ENCODE measurements at places on chromosomes 2 and 18. TPM values are rescaled to one million over a fixed set of nuclear protein-coding genes. Genes with fewer than 3 reads are reported as not detected.

The IL36RN gene
- polyA plus RNA-seq, result 3.9 TPM

The GPR17 gene
- not detected for polyA plus RNA-seq

The RAD51AP2 gene
- 0.01 TPM for polyA plus RNA-seq

The ZNF521 gene
- polyA plus RNA-seq, result 0.07 TPM

The GPR39 gene
- polyA plus RNA-seq, result 9.1 TPM

The GAD1 gene
- 4.5 TPM for polyA plus RNA-seq

The CDH2 gene
- 0.46 TPM for polyA plus RNA-seq

The GRB14 gene
- 4.2 TPM for polyA plus RNA-seq

The ABCA12 gene
- 6.0 TPM for polyA plus RNA-seq

DNA sequence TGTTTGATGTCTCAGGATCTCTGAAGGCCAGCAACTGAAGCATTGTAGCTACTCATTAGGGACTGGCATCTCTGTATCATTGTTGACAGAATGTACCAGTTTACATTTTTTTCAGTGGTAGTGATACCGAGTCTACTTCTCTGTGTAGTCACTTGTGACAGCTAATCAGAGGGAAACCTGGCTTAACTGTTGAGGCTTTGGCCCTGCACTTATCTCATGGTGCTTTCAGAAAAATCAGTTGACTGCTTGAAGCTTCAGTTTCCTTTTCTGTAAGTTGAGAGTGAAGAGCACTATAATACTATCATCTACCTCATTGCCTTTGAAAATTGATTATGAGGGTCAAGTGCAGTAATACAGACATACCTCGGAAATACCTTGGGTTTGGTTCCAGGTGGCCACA lies 90.0 kb downstream of the COMMD1 start:
- H3K4me3 ChIP-seq, result no peak overlapping the region
- no peak for DNase-seq
- H3K27ac ChIP-seq, result no peak overlapping the region
- no peaks in the 10 kb centered on the region for H3K27me3 ChIP-seq

DNA sequence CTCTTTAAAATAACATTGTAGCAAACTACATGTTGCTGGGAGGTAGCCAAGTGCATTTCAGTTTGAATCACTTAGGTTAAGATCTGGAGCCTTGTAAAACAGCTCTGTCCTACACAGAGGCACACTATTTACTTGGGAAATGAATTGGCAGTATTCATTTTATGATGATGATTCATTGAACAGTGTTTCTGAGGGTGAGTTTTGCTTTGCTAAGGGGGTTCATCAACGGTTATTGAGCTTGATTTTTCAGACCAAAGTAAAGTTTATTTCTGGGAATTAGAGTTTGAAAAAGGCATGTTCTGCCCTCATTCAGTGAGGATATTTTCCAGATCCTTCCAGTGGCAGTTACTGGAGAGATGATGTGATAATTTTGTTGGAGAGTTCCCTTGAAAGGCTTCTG lies 55.6 kb downstream of the CCDC85A start:
- no peaks in the 10 kb centered on the region for H3K4me1 ChIP-seq
- H3K4me3 ChIP-seq, result no peak overlapping the region
- no peaks in the 10 kb centered on the region for H3K27me3 ChIP-seq
- DNase-seq, result no peak
- H3K36me3 ChIP-seq, result no peaks in the 10 kb centered on the region

DNA sequence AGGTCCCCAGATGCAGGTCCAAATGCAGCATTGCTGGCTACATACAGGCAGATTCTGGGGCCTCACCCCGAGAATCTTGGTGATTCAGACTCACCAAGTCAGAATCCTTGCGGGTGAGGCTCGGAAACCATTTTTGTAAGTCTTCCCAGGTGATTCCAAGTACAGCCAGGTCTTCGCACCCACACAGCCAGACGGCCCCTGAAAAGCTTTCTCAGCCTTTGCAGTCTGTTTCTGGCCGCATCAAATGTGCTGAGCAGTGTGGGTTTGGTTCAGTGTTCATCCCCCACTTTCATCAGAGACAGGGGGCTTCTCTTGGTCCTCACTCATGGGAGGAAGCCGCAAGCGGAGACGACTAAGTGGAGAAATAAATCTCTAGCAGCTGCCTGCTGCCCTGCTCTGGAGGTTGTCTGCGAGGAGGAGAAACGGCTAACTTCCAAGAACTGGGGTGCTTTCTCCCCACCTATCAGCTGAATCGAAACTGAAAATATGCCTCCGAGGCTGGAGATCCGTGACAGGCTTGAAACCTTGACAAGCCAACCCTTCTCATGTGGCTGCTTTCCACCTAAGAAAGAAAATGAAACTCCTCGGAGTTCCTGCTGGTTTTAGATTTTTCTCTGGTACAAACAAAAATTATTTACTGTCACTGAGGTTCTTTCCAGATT lies 8.9 kb upstream of the TMEM185B start:
- peak overlapping the region; percentile 69 for H3K4me3 ChIP-seq
- peak overlapping the region; percentile 69 for H3K27ac ChIP-seq
- peaks cover 21% of the 10 kb centered on the region for H3K4me1 ChIP-seq
- DNase-seq, result no peak

- no peak for DNase-seq
- H3K4me3 ChIP-seq, result no peak overlapping the region
- no peaks in the 10 kb centered on the region for H3K27me3 ChIP-seq
- peaks cover 5% of the 10 kb centered on the region for H3K36me3 ChIP-seq
- H3K27ac ChIP-seq, result no peak overlapping the region
Observed at GRCh38 chr2:15556311-15556930, 4.7 kb downstream of the NBAS start.

DNA sequence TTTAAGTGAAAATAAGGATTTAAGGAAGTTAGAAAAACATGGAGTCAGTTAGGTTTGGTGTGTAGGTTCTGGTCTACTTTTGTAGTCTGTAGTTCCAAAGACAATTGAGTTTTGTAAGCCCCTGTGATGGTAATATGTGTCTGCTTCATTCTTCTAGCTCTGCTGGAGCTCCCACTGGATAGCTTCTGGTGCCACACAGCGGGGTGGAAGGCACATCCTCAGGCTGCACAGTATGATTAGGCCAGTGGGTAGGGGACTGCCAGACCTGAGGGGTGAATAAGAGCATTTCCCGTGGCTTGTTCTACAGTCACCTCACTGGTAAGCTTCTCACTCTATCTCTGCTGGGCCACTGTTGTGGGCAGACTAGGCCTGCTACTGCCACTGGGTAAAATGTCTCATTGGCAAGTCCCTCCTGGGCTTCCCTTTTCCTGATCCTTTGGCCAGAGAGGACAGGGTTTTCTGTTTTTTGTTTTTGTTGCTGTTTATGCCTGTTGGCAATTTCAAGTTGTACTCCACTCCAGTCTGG lies 44.5 kb downstream of the TMEM131 start:
- H3K4me3 ChIP-seq, result no peak overlapping the region
- H3K4me1 ChIP-seq, result peaks cover 25% of the 10 kb centered on the region
- no peaks in the 10 kb centered on the region for H3K36me3 ChIP-seq
- no peak for DNase-seq
- no peaks in the 10 kb centered on the region for H3K27me3 ChIP-seq

DNA sequence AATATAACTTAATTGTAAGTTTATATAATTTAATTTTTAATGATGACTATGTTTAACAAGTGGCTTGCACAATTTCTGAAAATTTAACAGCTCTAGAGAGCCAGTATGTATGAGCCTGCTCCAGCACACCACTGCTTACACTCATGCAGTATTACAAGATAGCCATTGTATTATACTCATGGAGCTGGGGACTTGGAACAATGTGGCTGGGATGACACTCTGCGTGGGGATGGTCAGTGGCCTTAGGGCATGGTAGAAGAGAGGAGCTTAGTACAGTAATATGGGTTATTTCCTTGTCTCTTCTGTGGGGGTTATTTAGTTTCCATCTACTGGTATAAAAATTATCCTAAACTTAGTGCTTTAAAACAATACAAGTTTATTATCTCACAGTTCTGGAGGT lies 105.1 kb upstream of the STON1 start:
- no peaks in the 10 kb centered on the region for H3K36me3 ChIP-seq
- H3K27me3 ChIP-seq, result no peaks in the 10 kb centered on the region
- H3K4me1 ChIP-seq, result peaks cover 15% of the 10 kb centered on the region
- no peak for DNase-seq
- no peak overlapping the region for H3K4me3 ChIP-seq

- DNase-seq, result no peak
- H3K36me3 ChIP-seq, result no peaks in the 10 kb centered on the region
- no peaks in the 10 kb centered on the region for H3K27me3 ChIP-seq
- H3K4me1 ChIP-seq, result peaks cover 5% of the 10 kb centered on the region
- no peak overlapping the region for H3K4me3 ChIP-seq
Observed at GRCh38 chr18:13268158-13269012, 49.8 kb downstream of the LDLRAD4 start.

DNA sequence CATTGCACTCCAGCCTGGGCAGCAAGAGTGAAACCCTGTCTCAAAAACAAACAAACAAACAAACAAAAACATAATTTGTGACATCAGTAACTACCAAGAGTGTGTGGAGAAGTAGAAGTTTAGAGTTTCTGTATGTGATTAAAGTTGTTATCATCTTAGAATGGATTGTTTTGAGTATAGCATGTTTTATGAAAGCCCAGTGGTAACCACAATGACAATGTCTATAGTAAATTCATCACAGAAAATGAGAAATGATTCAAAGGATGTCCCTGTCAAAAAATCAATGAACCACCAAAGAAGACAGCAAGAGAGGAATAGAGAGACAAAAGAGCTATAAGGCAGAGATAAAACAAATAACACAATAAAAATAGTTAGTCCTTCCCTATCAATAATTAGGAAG lies 1299.2 kb downstream of the CNTNAP5 start:
- no peaks in the 10 kb centered on the region for H3K4me1 ChIP-seq
- H3K36me3 ChIP-seq, result no peaks in the 10 kb centered on the region
- DNase-seq, result no peak

DNA sequence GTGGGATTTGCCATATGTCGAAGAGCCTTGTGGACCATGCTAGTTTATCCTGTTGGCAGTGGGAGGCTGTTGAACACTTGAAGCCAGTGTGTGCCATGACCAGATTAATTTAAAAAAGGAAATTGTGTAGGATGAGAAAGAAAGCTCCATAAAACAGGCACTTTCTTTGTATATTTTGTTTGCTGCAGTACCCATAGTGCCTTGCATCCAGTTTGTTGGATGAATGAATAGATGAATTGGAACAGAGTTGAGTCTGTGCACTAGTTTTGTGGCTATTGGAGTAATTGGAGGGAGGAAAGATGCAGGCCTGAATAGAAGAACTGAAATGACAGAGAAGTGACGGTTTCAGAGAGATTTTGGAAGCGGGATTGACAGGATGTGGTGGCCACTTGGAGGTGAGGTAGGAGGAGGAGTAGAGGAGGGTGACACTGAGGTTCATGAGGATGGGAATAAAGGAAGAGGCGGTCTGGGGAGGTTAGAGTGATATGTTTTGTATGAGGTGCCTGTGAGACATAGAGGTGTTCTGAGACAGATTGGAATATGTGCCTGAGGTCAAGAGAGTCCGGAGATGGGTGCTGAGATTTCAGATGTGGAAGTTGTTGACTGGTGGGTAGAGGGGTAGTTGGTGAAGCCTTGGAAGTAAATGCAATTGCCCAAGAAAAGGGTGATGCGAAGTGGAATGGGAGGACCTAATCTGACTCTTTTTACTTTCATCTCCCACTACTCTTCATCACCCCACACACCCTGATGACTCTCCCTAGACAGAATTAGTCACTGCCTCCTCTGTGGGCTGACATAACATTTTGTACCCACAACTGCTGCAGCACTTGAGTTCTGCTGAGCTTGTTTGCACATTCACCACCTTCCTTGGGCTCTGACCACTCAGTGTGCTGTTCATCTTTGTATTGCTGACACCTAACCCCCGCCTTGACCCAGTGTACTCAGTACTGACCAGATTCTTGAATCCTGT lies 5.1 kb downstream of the DGUOK start:
- H3K4me3 ChIP-seq, result no peak overlapping the region
- H3K27ac ChIP-seq, result peak overlapping the region; percentile 65
- H3K27me3 ChIP-seq, result no peaks in the 10 kb centered on the region
- DNase-seq, result no peak

DNA sequence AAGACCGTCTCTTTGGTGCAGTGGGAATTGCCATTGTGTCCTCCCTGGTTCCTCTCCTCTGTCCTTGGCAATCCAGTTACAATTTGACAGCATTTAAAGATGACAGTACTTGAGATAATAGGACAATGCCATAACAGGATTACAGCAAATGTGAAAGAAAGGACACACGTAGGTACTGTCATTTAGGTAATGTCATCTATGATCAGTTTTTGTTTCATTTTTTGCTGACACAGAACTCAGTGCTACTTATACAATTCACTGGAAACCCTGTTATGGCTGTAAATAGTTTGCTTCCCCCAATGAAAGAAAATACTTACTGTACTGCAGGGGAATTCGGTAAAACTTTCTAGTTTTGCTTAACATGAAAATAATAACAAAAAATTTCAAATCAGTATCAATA lies 65.2 kb downstream of the BCL11A start:
- no peak for DNase-seq
- H3K4me1 ChIP-seq, result peaks cover 9% of the 10 kb centered on the region
- peaks cover 1% of the 10 kb centered on the region for H3K36me3 ChIP-seq
- no peak overlapping the region for H3K4me3 ChIP-seq

- H3K27me3 ChIP-seq, result no peaks in the 10 kb centered on the region
- H3K27ac ChIP-seq, result no peak overlapping the region
- H3K4me1 ChIP-seq, result no peaks in the 10 kb centered on the region
- DNase-seq, result no peak
- no peak overlapping the region for H3K4me3 ChIP-seq
Observed at GRCh38 chr2:180597179-180597578, 383.2 kb upstream of the UBE2E3 start.

- no peak overlapping the region for H3K27ac ChIP-seq
- no peaks in the 10 kb centered on the region for H3K4me1 ChIP-seq
- no peaks in the 10 kb centered on the region for H3K36me3 ChIP-seq
- H3K4me3 ChIP-seq, result no peak overlapping the region
- H3K27me3 ChIP-seq, result no peaks in the 10 kb centered on the region
- DNase-seq, result no peak
Observed at GRCh38 chr2:8622924-8623465, 58.9 kb upstream of the ID2 start.

DNA sequence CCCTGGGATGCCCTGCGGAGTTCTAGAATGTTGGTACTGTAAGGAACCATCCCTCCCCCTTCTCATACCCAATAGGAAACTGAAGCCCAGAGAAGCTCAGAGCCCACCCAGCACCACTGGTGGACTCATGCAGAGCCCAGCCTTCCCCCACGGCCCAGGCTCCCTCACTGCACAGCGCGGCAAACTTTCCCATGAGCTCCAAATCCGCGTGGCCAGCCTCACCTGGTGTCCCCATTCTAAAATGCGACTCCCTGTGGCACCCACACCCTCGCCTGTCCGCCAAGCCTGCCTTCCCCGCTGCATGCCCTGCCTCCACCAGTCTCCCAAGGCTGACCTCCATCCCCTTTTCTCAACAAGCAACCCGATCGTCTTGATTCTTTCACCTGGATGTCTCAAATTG lies 51.1 kb downstream of the PTGR3 start:
- H3K36me3 ChIP-seq, result no peaks in the 10 kb centered on the region
- H3K27ac ChIP-seq, result no peak overlapping the region
- peaks cover 5% of the 10 kb centered on the region for H3K27me3 ChIP-seq
- H3K4me3 ChIP-seq, result no peak overlapping the region
- no peak for DNase-seq
- no peaks in the 10 kb centered on the region for H3K4me1 ChIP-seq

DNA sequence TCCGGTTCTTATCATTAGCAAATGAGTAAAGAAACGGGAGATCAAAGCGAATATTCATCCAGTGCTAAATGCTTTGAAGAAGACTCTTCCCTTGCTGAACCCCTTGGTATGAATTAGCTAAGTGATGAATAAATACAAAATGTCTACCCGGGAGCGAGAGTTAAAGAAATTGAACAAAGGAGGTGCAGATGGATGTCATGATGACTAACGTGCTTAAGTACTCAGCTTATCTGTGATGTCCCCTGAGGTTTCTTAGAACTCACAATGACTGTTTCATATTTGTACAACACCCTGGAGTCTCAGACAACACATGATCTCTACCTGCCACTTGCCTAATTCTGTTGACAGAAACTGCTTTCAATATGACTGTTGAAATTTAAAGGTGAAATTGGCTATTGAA lies 148.5 kb downstream of the TMEM200C start:
- no peaks in the 10 kb centered on the region for H3K36me3 ChIP-seq
- H3K27me3 ChIP-seq, result no peaks in the 10 kb centered on the region
- no peaks in the 10 kb centered on the region for H3K4me1 ChIP-seq
- DNase-seq, result no peak
